ENCODE measurements at places on chromosomes 2 and 18.

DNA sequence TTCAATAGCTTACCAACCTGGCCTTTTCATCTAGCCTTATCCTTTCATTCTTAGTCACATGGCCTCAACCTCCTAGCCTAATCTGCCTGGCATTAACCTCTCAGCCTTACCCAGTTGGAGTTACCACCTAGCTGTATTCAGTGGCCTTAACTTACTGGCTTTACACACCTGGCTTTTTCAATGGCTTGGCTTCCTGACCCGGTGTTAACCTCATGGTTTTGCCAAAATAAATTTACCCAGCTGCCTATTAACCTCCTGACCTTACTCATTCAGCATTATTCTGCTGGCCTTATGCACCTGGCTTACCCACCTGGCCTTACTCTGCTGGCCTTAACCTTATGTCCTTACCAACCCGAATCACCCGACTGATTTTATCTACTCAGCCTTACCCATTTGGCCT is 135.5 kb upstream of the ZSWIM2 start:
- no peak for DNase-seq

- DNase-seq = peak; percentile 23
Measured at GRCh38 chr2:201580486-201580885, 62.8 kb downstream of the TMEM237 start.

DNA sequence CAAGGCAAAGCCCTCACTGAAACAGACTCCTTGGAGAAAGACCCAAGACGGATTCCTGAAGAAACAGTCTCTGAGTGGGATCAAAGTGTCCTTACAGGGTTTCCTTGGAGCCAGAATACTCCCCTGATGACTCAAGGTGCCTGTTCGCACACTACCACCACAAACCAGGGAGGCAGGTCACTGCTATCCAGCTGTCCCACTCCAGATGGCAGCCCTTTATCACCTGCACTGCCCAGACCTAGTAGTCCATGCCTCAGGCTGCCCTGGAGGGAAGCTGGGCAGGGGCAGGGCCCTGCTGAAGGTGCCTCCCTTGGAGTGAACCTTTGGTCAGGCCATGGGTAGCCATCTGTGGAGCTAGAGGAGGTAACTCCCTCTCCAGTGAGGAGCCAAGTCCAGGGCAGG is 34.1 kb downstream of the TRABD2A start:
- DNase-seq = no peak

DNA sequence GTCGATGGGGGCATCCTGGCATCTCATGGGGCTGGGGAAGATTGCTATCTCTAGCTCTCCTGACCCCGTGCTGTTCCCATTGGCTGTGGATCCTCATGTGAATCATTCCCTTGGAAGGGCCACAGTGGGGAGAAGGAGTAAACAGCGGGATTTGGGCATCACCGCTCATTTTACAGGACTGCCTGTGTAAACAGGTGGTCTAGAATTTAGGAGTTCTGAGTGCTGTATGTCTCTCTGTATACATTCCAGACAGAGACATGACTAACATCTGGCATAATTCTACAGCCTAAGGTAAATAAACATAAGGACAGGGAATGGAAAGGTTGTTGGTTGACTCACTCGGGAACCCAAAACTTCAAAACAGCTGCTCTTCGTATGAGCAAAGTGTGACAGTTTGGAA is 92.7 kb downstream of the COPS8 start:
- DNase-seq = no peak

- DNase-seq = no peak
Measured at GRCh38 chr2:69083235-69083748, 70.3 kb downstream of the ANTXR1 start.

- DNase-seq = no peak
Measured at GRCh38 chr2:10495311-10495987, 47.3 kb upstream of the ODC1 start.

- DNase-seq = peak; percentile 80
Measured at GRCh38 chr2:120305296-120305695, 40.6 kb upstream of the INHBB start.

DNA sequence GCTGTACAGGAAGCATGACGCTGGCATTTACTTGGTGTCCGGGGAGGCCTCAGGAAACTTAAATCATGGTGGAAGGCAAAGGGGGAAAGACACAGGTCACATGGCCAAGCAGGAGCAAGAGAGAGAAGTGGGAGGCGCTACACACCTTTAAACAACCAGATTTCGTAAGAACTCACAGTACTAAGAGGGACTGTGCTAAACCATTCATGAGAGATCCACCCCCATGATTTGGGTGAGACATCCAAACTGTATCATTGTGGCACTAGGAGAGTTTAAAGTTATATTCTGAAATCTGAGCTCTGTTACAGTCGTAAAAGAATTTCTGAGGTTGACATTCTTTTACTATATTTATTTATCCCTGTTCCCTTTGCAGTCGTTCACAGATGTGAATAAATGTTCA is 116.6 kb downstream of the ICA1L start:
- DNase-seq = no peak

GRCh38 chr2:238638982-238639628 is 208.8 kb upstream of the TWIST2 start:
- no peak for DNase-seq

GRCh38 chr2:118325321-118325955 is 237.2 kb downstream of the INSIG2 start:
- no peak for DNase-seq

DNA sequence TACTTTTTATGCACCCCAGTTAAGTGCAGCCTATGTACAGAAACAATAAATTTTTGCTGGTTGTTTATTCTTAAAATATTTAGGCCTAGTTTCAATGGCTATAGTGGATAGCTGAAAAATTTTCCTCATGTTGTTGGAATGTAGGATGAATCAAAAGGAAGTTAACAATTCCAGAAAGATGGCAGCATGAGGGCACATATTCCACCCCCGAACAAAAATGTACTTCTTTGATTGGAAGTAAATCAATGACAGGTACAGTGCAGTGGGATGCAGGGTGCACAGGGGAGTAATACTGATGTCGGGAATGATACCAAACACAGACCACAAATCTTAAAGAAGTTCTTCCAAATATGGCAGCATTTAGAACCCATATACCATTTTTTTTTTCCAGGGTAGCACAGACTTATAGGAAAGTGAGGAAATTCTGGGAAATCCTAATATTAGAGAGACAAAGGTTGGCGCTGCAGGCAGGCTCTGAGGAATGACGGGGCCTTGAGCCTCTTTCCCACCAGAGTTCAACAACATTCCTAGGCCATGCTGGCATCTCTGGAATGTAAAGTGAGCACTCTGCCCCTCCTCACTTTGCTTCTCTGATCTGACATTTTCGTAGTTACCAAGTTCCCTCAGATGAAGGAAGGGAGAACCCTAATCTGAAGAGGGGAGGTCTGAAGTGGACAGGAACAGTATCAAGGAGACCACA is 36.6 kb upstream of the IKZF2 start:
- DNase-seq = no peak

DNA sequence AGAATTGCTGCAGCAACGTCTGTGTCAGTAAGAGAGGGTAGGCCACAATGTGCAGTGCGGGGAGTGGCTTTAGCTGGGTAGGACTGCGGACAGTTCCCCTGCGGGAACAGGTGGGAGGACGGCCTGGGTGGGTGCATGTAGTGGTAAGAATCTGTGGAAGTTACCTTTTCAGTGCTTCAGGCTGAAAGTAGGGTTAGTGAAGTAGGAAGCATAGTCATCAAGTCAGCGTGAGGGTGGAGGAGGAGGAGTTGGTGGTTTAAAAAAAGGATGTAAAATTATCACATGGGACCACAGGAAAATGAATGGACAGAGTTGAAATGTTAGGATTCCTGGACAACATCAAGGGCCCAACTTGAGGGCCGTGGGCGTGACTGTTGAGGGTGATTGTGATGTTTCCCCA is 13.2 kb downstream of the CEP192 start:
- no peak for DNase-seq

DNA sequence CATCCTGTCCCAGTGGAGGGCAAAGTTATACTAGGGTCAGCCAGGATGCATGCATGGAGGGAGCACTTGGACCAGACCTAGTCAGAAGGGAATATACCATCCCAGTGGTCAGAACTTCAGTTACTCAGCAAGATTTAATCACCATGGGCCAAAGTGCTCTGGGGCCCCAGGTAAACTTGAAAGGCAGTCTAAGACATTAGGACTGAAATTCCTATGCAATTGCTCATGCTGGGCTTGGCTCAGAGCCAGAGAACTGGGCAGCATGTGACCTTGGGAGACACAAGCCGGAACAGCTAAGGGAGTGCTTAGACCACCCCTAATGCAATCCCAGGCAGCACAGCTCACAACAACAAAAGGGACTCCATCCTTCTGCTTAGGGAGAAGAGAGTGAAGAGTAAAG is 401.3 kb downstream of the KCNJ3 start:
- DNase-seq = no peak

- no peak for DNase-seq
Measured at GRCh38 chr2:236849508-236849907, 236.2 kb upstream of the COPS8 start.

DNA sequence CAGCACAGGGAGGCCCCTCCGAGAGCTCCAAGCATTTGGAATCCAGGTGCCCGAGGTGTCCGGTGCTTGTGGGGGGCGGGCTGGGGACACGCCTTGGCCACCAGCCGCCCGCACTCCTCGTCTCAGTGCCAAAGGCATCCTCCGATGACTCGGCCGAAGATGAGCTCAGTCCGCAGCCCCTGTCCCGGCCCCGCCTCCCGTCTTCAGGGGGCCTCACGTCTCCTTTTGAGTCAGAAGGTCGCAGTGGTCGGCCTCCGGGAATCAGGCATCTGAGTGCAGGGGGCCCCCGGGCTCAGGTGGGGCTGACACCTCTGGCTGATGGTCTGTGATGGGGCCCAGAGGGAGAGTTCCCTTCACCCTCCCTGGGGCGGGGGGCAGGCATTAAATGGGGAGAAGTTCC is 74.8 kb downstream of the NFATC1 start:
- no peak for DNase-seq

GRCh38 chr2:160324161-160324800 is 124.2 kb upstream of the ITGB6 start:
- DNase-seq = no peak

DNA sequence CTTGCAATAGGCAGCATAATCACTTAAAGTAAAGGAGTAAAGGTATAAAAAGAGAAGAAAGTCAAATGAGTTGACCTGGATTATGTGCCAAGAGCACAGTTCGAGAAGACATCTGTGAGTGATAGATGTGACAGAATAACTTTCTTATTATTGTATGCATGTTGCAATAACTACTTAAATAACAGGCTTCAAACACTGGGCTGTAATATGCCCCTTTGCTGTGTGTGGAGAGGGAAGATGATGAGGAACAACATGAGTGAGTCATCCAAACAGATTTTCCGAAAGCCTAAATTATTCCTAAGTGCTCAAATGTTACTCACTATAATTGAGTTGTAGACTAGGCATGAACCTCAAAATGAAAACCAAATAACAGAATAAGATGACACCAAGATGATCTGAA is 328.1 kb downstream of the EXOC6B start:
- no peak for DNase-seq

- DNase-seq = no peak
Measured at GRCh38 chr18:5890331-5891183, 4.8 kb downstream of the TMEM200C start.

DNA sequence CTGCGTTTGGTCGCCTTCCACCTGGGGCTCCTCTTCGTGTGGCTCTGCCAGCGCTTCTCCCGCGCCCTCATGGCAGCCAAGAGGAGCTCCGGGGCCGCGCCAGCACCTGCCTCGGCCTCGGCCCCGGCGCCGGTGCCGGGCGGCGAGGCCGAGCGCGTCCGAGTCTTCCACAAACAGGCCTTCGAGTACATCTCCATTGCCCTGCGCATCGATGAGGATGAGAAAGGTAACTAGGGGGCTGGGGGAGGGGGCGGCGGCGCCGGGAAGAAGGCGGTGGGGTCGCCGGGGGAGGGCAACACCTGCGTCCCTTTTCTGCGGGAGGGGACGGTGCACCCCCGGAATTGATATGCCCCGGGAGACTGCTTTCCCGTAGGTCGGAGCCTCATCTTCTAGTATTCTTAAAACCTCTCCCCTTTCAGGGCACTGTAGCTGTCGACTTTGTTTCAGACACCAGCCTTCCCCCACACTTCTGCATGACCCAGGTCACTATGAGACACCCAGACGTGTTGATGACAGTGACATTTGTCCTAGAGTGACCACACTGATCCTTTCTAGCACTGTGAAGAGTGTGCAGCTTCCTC is 755 bp downstream of the SPAST start:
- DNase-seq = peak; percentile 35

DNA sequence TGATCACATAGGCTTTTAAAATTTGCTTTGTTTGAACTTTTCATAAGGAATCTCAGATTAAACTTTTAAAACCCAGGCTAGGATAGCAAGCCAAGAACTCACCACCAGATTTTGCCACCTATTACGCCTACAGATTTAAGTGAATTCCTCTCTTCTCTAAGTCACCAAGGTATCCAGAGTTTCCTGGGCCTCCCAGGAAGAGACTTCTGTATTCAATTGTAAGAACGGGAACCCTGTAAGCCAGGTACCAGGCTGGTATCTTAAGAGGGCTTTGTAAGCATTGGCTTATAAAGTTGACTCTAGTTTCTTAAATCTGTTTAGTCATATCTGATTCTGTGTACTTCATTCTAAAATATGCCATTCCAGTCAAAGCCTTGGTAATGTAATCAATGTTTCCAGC is 285.1 kb downstream of the MBD5 start:
- DNase-seq = no peak

- no peak for DNase-seq
Measured at GRCh38 chr2:123101434-123101833, 923.7 kb upstream of the CNTNAP5 start.

GRCh38 chr18:3931013-3931315 is 481.0 kb downstream of the TGIF1 start:
- DNase-seq = no peak

DNA sequence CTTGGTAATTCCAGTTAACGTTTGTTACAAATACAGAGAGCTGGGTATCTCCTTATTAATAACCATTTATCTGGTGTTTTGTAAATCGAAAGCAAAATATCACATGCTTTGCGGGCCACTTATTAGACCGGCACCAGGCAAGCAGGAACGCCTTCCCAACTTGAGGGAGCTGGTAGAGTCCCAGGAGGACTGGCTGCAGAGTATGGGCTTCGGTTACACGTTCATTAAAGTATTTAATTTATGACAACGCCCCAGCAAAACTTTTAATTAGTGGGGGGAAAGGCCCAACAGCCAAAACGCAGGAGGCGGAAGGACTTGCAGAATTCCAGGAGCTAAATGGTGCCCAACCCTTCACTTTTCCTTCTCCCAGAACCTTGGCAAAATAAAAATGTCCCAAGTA is 3.7 kb downstream of the SMAD7 start:
- DNase-seq = no peak

GRCh38 chr2:222736301-222736700 is 64.8 kb downstream of the MOGAT1 start:
- no peak for DNase-seq

DNA sequence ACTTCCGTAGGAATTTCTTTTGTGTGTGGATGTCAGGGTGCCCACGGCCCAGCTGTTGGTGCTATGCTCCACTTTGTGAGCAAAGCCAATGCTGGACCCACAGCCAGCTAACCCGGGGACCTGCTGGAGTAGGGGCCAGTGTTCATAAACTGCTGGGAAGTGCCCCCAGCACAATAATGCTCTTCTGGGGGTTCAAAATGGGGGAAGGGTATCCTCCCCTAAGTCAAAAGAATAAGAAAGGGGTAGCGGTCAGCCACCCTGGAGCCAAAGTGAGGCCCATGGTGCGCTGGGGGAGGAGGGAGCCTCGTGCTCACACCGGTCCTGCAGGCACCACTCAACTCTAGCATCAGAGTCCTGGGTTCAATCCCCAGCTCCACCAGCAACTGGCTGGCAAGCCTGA is 115.8 kb upstream of the NPAS2 start:
- no peak for DNase-seq

GRCh38 chr2:114518738-114519137 is 76.3 kb downstream of the DPP10 start:
- no peak for DNase-seq

Data from HuH-7 (cell line).